ENCODE measurements at places on chromosomes 16 and 17.

- DNase-seq: no peak
Observed at GRCh38 chr17:3556916-3557767, 470 bp downstream of the TRPV3 start.

GRCh38 chr16:10065019-10065418 is 117.2 kb downstream of the GRIN2A start:
- no peak for DNase-seq

DNA sequence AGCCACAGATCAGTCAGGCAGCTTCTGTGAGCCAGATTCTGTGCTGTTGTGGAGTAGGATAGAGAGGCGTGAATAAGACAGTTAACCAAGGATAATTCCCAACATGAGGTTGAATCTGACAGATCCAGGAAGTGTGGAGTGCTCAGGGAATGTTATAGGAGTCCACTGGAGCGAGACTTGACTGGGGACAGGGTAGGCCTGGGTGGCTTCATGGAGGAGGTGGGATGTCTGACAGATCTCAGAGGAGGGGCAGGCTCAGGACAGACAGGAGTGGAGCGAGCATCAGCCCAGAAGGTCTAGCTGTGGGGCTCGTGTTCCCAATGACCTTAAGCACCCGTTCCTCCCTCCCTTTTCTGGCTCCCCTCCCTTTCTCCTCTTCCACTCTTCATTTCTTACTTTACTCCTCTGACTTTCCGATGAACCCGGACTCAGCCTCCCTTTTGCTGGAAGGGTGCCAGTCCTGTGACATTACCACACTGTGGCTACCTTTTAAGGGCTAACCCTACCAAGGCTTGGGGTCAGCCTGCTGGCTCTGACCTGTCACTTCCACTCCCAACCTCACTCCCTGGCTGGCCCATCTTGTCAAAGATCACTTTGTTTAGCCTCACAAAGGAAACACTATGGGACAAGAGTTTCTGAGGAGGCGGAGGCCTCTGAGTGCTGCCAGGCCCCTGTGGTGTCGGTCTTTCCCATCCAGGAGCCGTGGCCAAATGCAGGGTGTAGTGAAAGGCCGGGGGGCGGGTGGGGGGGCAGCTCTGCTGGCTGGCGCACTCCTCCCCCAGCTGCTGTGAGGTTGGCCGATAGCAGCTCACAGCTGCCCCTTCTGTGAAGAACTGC is 28.5 kb upstream of the EFCAB13 start:
- DNase-seq: no peak

DNA sequence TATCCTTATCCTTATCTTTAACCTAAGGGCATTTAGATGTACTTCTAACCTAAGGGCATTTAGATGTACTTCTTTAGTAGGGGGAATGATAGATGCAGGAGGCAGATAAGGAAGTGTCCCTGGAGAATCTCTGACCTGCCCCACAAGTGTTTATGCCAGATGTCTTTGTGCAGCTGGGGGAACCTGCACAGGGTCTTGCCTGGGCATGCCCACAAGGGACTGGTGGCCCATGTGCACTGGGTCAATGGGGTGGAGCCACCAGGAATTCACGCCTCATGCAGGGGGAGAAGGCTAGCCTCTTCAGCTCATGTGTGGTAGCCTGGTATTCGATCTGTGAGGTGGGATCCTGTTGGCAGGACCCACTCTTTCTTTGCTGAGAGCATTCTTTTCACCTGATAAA is 38.0 kb downstream of the CA10 start:
- no peak for DNase-seq

DNA sequence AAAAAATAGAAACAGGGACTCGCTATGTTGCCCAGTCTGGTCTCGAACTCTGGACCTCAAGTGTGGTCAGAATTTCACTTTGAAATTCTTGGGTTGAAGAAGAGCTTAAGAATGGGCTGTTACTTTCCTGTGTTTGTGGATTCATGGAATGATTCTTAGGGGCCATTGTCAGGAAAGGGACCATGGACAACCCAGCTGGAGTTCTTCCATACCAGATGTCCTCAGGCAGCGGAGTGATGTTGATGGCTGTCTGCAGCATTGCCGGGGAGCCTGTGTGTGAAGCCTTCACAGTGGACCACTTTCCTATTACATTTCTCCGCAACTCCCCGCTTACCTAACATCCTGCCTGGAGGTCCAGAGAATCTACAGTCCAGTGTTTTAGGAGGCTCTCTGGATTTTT is 145.9 kb downstream of the CLEC16A start:
- no peak for DNase-seq

- DNase-seq: no peak
Observed at GRCh38 chr16:49654425-49654824, 201.5 kb downstream of the ZNF423 start.

GRCh38 chr16:4142268-4142667 is 26.0 kb upstream of the ADCY9 start:
- no peak for DNase-seq

GRCh38 chr17:58786586-58787295 is 31.1 kb downstream of the PPM1E start:
- peak; percentile 10 for DNase-seq

GRCh38 chr17:61203671-61204131 is 195.9 kb upstream of the TBX2 start:
- no peak for DNase-seq

DNA sequence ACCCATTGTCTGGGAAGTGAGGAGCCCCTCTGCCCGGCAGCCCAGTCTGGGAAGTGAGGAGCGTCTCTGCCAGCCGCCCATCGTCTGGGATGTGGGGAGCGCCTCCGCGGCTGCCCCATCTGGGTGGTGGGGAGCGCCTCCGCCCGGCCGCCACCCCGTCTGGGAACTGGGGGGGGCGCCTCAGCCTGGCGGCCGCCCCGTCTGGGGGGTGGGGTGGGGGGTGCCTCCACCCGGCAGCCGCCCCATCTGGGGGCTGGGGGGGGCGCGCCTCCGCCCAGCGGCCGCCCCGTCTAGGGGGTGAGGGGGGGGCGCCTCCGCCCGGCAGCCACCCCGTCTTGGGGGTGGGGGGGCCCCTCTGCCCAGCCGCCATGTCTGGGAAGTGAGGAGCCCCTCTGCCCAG is 78.4 kb downstream of the RPGRIP1L start:
- DNase-seq: no peak

DNA sequence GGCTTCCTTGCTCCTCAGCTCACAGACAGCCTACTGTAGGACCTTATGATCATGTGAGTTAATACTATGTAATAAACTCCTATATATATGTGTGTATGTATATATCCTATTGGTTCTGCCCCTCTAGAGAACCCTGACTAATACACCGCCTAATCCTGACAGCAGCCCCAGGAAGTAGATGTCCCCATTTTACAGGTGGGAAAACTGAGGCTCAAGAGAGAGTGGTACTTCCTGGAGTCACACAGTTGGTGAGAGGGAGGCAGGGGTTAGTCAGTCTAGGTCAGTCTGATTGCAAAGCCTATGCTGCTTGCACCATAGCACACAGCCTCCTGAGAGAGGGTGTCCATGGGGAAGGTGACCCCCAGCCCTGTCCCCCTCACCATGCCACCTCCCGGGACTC is 42.7 kb upstream of the C16orf82 start:
- no peak for DNase-seq

DNA sequence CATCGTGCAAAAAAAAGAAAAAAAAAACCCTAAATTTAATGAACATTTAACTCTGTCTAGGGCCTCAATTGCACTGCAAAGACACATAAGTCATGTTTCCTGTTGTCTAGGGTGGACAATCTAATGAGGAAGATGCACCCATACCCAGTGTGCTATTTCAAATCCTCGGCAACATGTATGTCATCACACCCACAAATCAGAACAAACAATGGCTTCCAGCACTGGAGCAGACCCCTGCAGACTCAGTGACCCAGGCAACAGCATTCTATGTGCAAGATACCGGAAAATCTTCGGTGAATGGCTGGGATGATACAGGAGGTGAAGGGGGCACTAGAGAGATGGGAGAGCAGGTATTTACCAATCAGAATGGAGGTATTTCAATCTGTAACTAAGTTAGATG is 221.7 kb upstream of the XYLT1 start:
- no peak for DNase-seq

- no peak for DNase-seq
Observed at GRCh38 chr16:1425616-1426370, 5.1 kb upstream of the PERCC1 start.

GRCh38 chr16:51404386-51404785 is 253.3 kb upstream of the SALL1 start:
- DNase-seq: no peak

DNA sequence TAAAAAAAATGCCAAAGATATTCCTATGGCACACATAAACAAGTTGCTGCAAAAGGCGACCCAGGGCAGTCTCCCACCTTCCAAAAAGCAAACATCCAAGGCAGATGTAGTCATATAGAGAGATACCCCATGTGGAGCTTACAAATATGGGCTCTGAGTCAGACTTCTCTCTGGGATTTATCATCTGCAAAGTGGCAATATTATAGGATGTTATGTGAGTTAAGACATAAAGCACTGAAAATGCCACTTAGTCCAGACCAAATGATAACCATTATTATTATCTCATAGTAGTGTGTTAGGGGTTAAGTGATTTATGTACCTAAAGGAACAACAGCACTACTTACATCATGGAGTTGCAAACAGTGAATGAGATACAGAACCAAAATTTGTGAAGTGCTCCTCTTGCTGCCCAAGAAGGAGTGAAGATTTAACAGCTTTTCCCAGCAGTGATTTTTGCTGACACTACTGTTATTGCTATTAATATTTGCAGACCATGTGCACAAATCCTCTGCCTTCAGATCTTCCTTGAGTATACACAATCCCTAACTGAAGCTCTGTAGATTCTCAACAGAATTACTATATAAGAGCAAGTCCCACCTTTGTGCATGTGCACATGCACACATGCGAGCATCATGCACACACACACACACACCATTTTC is 560.0 kb upstream of the SALL1 start:
- no peak for DNase-seq

DNA sequence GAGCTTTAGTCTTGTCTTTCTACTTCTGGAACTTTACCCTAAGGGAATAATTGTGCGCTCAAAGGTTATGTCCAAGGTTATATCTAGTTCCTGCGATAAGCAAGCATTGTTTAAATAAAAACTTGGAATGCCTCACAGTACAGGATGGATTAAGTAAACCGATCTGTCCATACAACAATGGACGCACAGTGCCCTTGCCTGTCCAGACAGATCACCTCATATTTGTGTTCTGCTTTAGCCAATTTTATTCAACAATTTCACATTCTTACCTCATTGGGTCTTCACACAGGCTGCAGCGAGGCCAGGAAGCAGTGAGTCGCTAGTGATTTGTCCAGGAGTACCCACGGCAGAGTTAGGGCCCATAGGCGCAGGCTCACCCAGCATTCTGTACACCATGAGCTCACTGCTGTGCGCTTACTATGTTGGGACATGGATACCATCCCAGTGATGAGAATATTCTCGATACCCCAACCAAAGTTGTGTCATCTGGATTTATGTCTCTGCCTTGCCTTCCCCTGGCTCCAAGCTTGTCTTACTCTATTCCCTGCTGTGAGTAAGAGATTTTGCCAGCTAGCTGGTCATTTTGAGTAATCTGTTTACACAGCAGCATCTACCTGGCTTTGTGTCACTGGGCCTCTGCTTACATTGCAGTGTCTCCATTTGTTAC is 39.8 kb downstream of the USP43 start:
- DNase-seq: no peak

Data from DMS79 treated with DMSO at 0.1 percent for 48 hours (cell line).